ENCODE measurements at places on chromosomes 7 and 10. TPM values are rescaled to one million over a fixed set of nuclear protein-coding genes. Genes with fewer than 3 reads are reported as not detected.

GRCh38 chr7:26656735-26657134, 207.7 kb downstream of the SKAP2 start:
- no peak for DNase-seq

GRCh38 chr7:73865738-73866445, 4.9 kb downstream of the TMEM270 start:
- peak; percentile 63 for DNase-seq

GRCh38 chr7:2110610-2111396, 121.9 kb downstream of the MAD1L1 start:
- peak; percentile 23 for DNase-seq

- DNase-seq = peak; percentile 80
Measured at GRCh38 chr10:71213761-71214440, 1.5 kb downstream of the UNC5B start.

DNA sequence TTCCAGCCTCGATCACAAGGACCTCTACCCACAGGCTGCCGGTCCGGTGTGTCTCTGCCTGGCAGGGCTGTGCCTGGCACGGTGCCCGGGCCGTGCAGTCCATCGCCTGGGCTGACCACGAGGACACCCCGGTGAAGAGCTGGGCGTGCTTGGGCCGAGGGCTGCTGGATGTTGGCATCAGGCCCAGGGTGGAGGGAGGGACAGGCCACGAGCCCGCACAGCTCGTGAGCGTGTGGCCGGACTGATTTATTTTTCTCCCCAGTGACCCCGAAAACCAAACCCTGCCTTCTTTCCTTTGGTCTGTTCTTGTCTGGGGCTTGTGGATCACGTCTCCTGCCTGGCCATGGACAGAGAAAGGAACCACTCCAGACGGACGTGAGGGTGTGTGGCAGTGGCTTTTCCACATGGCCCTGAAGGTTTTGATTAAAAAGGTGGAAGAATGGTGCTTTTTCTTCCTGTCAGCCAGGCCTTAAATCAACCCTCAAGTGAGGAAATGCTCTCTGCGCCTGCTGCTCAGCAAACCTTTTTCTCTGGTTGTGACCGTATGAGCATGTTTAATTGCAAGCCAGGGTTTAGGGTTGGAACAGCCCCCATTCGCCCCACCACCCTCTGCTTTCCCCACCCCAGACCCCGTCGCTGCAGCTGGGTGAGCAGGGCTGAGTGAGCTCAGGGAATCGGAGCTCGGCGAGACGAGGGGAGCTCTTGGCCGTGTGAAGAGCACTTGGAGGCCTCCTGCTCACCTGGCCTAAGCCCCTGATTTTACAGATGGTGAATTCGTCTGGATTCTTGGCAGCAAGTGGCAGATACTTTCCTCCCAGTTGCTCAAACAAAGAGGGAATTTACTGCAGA, 130.1 kb downstream of the RGS10 start:
- peak; percentile 55 for DNase-seq

ITGA8 gene
- 0.01 TPM for polyA plus RNA-seq

DNA sequence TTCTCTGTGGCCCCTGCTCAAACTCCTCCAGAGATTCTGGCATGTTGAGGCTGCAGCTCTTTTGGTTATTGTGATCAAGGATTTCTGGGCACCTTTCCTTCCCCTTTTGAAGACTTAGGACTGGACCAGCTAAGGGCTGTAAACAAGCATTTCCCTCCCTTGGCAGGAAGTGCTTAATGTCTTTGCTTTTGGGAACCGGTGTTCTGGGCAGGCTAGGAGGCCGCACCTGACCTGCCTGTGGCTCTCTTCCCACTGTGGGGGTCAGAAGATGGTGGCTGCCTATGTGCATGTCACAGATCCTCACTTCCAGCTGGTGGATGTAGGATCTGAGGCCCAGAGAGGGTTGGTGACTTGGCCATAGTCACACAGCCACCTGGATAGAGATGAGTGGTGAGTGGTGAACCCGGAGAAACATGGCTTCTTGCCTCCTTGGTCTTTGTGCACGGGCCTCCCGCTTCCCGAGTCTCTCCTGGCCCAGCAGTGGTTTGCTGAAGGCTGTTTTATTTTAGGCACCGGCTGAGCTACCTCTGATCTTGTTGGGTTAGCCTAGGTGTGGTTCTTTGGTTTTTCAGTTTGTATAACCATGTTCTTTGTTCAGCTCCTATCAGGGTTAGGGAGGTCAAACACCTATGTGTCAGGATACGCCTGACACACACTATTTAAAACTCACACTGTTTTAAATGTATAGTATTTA, 82.0 kb downstream of the GRK5 start:
- no peak for DNase-seq

DNA sequence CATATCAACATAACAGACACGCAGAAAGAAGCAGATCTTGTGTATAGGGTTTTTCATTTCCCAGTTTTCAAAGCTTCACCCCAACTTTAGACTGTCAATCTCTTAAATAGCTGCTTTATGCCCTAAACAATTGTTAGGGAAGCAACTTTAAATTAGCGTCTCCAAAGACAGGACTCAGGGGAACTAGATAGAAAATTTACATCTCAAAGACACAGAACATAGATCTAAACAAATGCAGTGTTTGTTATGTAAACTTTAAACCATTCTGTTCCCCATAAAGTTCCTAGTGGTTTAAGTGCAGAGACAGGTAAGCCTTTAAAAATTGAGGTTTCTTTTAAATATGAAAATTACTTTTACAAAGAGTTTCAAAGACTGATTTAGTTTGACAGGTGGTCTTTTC, 379.2 kb upstream of the GHITM start:
- no peak for DNase-seq

Data from IMR-90 (cell line).